ENCODE measurements at places on chromosomes 7 and 10. TPM values are rescaled to one million over a fixed set of nuclear protein-coding genes. Genes with fewer than 3 reads are reported as not detected.

Gene AMZ1
- 0.11 TPM for total RNA-seq

- H3K27me3 ChIP-seq = peaks cover 3% of the 10 kb centered on the region
- H3K4me3 ChIP-seq = no peak overlapping the region
- no peak for DNase-seq
These were observed 193.6 kb upstream of the PFKP start for GRCh38 chr10:2873769-2874168.

Gene OLAH
- total RNA-seq = 0.32 TPM

- H3K27ac ChIP-seq = no peak overlapping the region
- no peaks in the 10 kb centered on the region for H3K4me1 ChIP-seq
- H3K36me3 ChIP-seq = no peaks in the 10 kb centered on the region
- no peaks in the 10 kb centered on the region for H3K27me3 ChIP-seq
- H3K4me3 ChIP-seq = no peak overlapping the region
These were observed 21.8 kb downstream of the SLC13A4 start for GRCh38 chr7:135706038-135706742.

Gene LIPK
- not detected for total RNA-seq

Gene RPEL1
- not detected for total RNA-seq

DNA sequence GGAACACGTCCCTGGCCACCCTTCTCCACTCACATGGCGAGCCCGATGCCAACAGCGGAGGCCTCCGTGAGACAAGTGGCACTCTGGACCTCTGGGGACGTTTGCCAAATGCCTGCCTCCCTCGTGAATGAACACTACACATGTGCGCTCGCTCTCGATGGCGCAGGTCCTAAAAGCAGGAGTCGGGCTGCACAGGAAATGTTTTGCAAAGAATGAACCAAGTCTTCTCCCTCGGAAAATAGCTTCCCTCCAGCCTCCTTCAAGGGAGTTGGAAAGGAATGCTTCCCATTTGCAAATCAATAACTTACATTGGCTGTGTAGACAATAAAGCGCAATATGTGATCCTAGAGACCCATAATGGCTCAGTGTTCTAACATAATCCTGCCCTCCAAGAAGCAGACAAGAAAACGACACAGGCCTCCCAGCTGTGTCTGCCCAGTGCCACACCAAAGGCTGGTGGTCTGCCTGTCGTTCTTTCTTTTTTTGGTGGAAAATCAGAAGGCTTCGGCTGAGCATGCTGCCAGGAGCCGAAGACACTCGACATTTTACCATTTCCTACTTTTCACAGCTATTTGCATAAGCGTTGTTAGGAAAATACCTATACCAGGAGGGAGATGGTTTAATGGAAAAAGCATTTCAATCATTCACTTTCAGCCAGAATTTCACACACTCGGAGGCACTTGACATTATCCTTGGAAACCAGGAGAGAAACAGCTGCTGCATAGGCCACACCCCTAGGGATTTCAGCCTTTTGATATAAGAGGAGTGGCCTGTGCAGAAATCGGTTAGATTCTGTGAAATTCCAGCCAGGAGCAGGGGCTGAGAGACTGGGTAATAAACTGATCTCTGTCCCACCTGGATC is 38.4 kb downstream of the ATXN7L1 start:
- H3K4me1 ChIP-seq = peaks cover 2% of the 10 kb centered on the region
- no peaks in the 10 kb centered on the region for H3K27me3 ChIP-seq
- no peaks in the 10 kb centered on the region for H3K36me3 ChIP-seq
- no peak for DNase-seq
- no peak overlapping the region for H3K4me3 ChIP-seq

GRCh38 chr7:92095380-92095779 is 38.9 kb downstream of the CYP51A1 start:
- no peaks in the 10 kb centered on the region for H3K4me1 ChIP-seq
- no peak overlapping the region for H3K27ac ChIP-seq
- DNase-seq = no peak
- H3K4me3 ChIP-seq = no peak overlapping the region

DNA sequence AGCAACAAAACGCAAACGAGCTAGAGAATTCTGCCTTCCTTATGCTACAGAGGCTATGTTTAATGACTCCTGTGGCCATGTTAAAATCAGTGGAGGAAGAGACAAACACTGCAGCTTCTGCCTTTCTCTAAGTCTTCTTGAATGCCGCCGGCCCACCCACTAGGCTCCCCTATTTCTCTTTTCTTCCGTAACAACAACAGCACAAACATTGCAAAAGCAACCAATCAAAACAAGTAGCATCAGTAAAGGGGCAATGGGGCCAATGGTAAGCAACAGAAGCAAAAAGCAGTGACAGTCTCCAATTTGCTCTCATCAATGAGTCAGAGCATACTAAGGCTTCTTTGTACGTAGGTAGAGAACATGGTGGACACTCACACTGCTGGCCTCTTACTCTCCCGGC is 26.8 kb downstream of the DNAJC1 start:
- H3K27ac ChIP-seq = no peak overlapping the region
- no peak for DNase-seq
- H3K4me3 ChIP-seq = no peak overlapping the region
- H3K4me1 ChIP-seq = peaks cover 18% of the 10 kb centered on the region
- peaks cover 3% of the 10 kb centered on the region for H3K36me3 ChIP-seq

Measured in activated CD8-positive, alpha-beta T cell treated with anti-CD3 and anti-CD28 coated beads for 36 hours (primary cell).